ENCODE measurements at places on chromosomes 2 and 18. TPM values are rescaled to one million over a fixed set of nuclear protein-coding genes. Genes with fewer than 3 reads are reported as not detected.

DNA sequence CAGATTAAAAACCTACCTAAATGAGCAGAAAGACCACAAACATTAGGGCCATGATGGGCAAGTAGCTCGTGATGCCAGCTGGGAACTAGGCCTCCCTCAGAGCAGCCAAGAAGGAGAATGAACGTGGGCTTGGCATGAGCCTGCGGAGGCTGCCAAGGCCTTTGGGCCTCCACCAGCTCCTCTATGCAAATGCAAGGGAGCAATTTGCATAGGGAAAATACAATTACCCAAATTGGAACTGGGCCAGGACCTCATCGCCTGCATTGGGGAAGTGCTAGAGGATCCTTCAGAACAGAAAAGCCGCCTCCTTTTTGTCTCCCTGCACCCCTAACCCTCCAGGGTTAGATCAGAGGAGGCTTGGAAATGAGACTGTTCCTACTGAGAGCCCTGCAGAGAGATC is 326.4 kb downstream of the SMAD2 start:
- no peak overlapping the region for H3K4me3 ChIP-seq
- H3K4me1 ChIP-seq = no peaks in the 10 kb centered on the region
- no peaks in the 10 kb centered on the region for H3K36me3 ChIP-seq
- H3K27me3 ChIP-seq = no peaks in the 10 kb centered on the region
- DNase-seq = no peak

GRCh38 chr2:43206602-43207001 is 19.8 kb downstream of the ZFP36L2 start:
- H3K27ac ChIP-seq = no peak overlapping the region
- H3K4me3 ChIP-seq = no peak overlapping the region
- no peak for DNase-seq
- peaks cover 14% of the 10 kb centered on the region for H3K4me1 ChIP-seq
- no peaks in the 10 kb centered on the region for H3K36me3 ChIP-seq

DNA sequence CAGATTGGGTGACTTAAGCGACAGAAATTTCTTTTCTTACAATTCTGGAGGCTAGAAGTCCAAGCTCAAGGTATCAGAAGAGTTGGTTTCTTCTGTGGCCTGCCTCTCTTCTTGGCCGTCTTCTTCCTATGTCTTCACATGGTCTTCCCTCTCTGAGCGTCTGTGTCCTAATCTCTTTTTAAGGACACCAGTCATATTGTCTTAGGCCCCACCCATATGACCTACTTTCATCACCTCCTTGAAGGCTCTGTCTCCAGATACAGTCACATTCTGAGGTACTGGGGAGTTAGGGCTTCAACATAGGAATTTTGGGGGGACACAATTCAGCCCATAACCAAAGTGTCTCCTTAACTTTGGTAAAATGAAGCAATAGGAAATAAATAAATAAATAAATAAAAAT is 110.9 kb upstream of the EPC2 start:
- H3K4me3 ChIP-seq = no peak overlapping the region
- H3K27ac ChIP-seq = no peak overlapping the region
- H3K27me3 ChIP-seq = no peaks in the 10 kb centered on the region
- H3K4me1 ChIP-seq = no peaks in the 10 kb centered on the region
- no peaks in the 10 kb centered on the region for H3K36me3 ChIP-seq

DNA sequence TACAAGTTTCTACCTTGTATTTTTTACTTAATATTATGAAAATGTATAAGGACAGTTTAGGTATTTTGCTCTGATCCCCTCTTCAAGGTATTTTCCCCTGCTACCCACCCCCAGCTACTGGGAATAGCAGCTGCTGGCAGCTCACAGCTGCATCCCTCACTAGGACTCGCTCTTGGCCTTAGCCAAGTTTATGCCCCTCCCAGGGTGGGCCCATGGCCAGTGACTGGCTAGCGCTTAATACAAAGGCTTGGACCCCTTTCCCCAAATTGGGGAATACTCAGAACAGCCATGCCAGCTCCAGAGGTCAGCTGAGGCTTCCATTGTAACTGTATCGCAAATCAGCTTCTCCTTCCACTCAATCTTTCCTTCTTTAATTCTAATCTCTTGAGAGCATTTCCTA is 131.3 kb downstream of the GFPT1 start:
- H3K27me3 ChIP-seq = no peaks in the 10 kb centered on the region
- H3K27ac ChIP-seq = no peak overlapping the region
- no peak for DNase-seq
- H3K36me3 ChIP-seq = no peaks in the 10 kb centered on the region
- H3K4me1 ChIP-seq = peaks cover 32% of the 10 kb centered on the region

DNA sequence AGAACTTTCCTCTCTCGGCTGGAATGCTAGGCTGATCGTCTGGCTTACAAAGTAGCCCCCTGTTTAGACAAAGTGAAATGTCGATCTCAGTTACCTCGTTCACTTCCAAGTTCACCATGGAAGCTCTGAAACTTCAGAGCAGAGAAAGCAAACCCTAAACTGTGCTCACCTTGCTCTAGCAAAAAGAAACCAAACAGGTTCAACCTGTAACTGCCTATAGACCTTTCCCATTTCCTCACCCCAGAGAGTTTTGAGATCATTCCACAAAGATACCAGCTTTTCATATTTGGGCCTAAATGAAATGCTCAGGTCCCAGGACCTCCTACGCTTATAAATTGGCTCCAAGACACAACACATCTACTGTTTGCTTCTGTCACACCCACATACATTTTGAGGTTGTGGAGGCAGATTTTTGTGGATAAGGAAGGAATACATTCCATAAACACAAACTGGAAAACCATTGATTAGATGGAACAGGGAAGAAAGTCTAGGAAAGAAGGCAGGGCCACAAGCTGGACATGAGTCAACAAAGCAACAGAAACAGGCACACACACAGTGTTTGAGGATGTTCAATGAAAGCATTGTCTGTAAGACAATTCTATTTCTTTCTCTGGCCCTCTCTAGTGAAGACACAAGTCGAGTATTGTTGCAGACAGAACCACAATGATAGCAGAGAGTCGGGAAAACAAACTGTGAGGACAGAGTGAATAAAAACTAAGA is 52.8 kb upstream of the TGIF1 start:
- no peaks in the 10 kb centered on the region for H3K36me3 ChIP-seq
- no peak for DNase-seq
- no peak overlapping the region for H3K27ac ChIP-seq
- no peak overlapping the region for H3K4me3 ChIP-seq

DNA sequence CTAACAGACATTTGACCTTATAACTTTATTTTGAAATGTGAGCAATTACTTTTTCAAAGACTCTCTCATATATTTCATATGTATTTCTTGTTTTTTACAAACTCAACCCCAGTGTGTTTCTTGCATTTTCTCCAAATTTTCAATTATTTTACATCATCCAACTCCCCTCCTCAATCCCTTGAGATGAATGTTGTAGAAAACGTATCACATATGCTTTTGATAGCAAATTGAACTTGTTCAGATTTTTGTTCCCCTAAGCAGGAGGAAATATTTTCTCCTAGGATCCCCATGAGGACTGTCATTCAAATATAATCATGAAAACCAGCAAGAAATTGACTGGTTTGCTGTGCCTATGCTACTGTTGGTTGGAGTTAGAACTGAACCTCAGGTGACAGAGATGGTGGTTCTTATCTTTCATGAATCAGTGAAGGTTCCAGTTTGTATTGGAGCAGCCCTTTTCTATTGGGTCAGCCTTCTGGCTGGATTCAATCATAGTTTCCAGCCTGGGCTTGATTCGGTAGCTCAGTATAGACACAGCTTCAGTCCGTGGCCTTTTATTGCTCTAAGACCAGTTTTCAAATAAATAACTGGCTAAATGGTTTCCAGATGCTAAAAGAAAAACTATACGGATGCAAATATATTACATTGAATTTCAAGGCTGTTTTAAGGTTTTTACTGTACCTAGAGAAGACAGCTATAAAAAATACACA is 591.0 kb downstream of the EPHA4 start:
- no peak for DNase-seq
- no peaks in the 10 kb centered on the region for H3K4me1 ChIP-seq
- H3K27me3 ChIP-seq = no peaks in the 10 kb centered on the region
- H3K36me3 ChIP-seq = no peaks in the 10 kb centered on the region
- no peak overlapping the region for H3K27ac ChIP-seq
- H3K4me3 ChIP-seq = no peak overlapping the region

Gene CCDC178
- 0.66 TPM for total RNA-seq

Gene NPPC
- total RNA-seq = 5.6 TPM

- H3K27me3 ChIP-seq = no peaks in the 10 kb centered on the region
- no peak overlapping the region for H3K27ac ChIP-seq
- H3K36me3 ChIP-seq = no peaks in the 10 kb centered on the region
- H3K4me1 ChIP-seq = no peaks in the 10 kb centered on the region
- no peak overlapping the region for H3K4me3 ChIP-seq
Measured at GRCh38 chr2:69777786-69778105, 35.8 kb downstream of the ANXA4 start.

GRCh38 chr18:21933931-21934765 is 193.6 kb downstream of the MIB1 start:
- no peaks in the 10 kb centered on the region for H3K27me3 ChIP-seq
- H3K4me1 ChIP-seq = peaks cover 15% of the 10 kb centered on the region
- H3K4me3 ChIP-seq = no peak overlapping the region

Gene EML6
- total RNA-seq = 1.4 TPM

Gene UGT1A8
- not detected for total RNA-seq

DNA sequence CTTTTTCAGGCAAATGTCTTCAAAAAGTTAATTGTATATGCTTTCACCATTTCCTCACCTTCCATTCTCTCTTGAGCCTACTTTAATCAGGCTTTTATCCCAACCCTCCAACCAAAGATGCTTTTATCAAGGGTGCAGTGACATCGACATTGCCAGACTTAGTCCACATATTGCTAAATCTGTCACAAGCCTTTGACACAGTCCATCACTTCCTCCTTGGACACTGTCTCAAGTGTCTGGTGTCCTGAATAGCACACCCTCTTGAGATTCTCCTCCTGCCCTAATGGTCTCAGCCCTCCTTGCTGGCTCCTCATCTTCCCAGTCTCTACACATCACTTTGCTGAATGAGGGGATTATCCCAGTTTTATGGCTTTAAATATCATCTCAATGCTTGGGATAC is 147.5 kb upstream of the SLC39A10 start:
- H3K4me1 ChIP-seq = no peaks in the 10 kb centered on the region
- H3K4me3 ChIP-seq = no peak overlapping the region
- H3K27me3 ChIP-seq = no peaks in the 10 kb centered on the region
- no peak overlapping the region for H3K27ac ChIP-seq
- DNase-seq = no peak
- H3K36me3 ChIP-seq = no peaks in the 10 kb centered on the region

Gene VAMP8
- total RNA-seq = 17.8 TPM

DNA sequence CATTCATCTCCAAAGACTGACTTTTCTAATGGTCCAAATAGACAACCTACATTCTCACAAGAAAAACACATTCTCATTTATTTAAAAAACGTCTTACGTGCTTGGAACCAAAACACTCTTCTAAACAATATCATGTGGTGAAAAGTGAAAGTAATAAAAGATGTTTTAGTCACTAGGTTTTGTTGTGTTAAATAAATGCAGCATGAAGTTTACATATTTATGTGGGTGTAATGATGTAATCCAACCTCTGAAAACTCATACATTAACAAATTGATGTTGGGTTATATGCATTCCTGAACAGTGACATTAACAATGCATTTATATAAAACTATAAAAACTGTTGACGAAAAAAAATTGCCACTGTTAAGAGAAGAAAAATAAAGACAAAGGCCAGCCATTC is 55.1 kb upstream of the ACVR2A start:
- H3K4me1 ChIP-seq = no peaks in the 10 kb centered on the region
- H3K4me3 ChIP-seq = no peak overlapping the region
- H3K27ac ChIP-seq = no peak overlapping the region
- no peaks in the 10 kb centered on the region for H3K36me3 ChIP-seq
- no peak for DNase-seq

DNA sequence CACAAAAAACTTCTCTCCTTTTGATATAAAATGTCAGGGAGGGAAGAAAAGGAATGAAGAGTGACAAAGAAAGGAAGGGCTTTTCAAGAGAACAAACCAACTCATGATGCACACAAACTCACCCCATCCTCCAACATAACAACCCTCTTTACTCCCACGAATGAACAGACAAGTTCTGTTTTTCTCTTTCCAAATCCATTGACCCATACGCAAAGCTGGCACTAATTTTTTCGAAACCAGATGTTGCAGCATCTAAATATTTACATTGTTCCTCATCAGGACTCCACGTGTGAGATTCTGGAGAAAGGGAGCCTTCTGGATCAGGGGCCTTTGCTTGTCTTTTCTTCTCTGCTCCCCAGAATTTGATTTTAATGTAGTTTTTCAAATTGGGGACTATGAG is 143.3 kb upstream of the BCL2L11 start:
- H3K4me1 ChIP-seq = no peaks in the 10 kb centered on the region
- H3K36me3 ChIP-seq = no peaks in the 10 kb centered on the region
- no peak overlapping the region for H3K4me3 ChIP-seq
- H3K27me3 ChIP-seq = no peaks in the 10 kb centered on the region
- no peak for DNase-seq

GRCh38 chr2:229800997-229801754 is 86.8 kb upstream of the DNER start:
- no peaks in the 10 kb centered on the region for H3K27me3 ChIP-seq
- H3K4me3 ChIP-seq = no peak overlapping the region
- peaks cover 94% of the 10 kb centered on the region for H3K36me3 ChIP-seq
- no peaks in the 10 kb centered on the region for H3K4me1 ChIP-seq
- no peak overlapping the region for H3K27ac ChIP-seq

- no peaks in the 10 kb centered on the region for H3K27me3 ChIP-seq
- DNase-seq = no peak
- no peak overlapping the region for H3K4me3 ChIP-seq
- no peak overlapping the region for H3K27ac ChIP-seq
- H3K36me3 ChIP-seq = peaks cover 7% of the 10 kb centered on the region
Measured at GRCh38 chr18:57561728-57562423, 24.6 kb downstream of the FECH start.

- H3K4me1 ChIP-seq = no peaks in the 10 kb centered on the region
- no peak overlapping the region for H3K4me3 ChIP-seq
- H3K27ac ChIP-seq = no peak overlapping the region
- no peaks in the 10 kb centered on the region for H3K27me3 ChIP-seq
- no peaks in the 10 kb centered on the region for H3K36me3 ChIP-seq
- DNase-seq = no peak
Measured at GRCh38 chr2:154898269-154898668, 199.8 kb downstream of the KCNJ3 start.

DNA sequence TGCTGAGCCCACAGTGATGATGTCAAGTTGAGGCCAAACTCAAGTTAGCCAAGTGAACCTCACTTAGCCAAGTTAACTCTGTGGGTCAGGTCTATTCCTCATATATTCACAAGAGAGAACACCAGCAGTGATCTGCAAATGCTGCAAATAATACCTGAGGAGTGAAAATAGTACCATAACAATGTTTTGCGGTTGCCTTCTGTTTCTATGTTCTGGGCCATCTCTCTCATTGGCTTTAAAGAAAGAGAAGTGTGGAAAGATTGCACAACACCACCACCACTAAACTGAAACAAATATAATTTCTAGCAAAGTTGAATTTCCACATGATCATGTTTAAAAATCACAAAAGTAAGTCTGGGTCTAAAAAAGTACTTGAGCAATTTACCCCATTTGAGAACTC is 211.1 kb upstream of the GALNT5 start:
- DNase-seq = no peak
- H3K27me3 ChIP-seq = no peaks in the 10 kb centered on the region
- H3K36me3 ChIP-seq = no peaks in the 10 kb centered on the region
- no peaks in the 10 kb centered on the region for H3K4me1 ChIP-seq
- H3K4me3 ChIP-seq = no peak overlapping the region
- no peak overlapping the region for H3K27ac ChIP-seq

GRCh38 chr2:98478907-98479306 is 34.2 kb downstream of the INPP4A start:
- peak; percentile 60 for DNase-seq
- H3K27me3 ChIP-seq = no peaks in the 10 kb centered on the region
- peaks cover 84% of the 10 kb centered on the region for H3K4me1 ChIP-seq
- no peak overlapping the region for H3K27ac ChIP-seq
- no peaks in the 10 kb centered on the region for H3K36me3 ChIP-seq

GRCh38 chr2:195756218-195756942 is 99.4 kb downstream of the SLC39A10 start:
- H3K36me3 ChIP-seq = no peaks in the 10 kb centered on the region
- DNase-seq = no peak
- no peak overlapping the region for H3K27ac ChIP-seq

Data from sigmoid colon (tissue), 7 donors.